ENCODE measurements at places on chromosomes 6 and 20.

DNA sequence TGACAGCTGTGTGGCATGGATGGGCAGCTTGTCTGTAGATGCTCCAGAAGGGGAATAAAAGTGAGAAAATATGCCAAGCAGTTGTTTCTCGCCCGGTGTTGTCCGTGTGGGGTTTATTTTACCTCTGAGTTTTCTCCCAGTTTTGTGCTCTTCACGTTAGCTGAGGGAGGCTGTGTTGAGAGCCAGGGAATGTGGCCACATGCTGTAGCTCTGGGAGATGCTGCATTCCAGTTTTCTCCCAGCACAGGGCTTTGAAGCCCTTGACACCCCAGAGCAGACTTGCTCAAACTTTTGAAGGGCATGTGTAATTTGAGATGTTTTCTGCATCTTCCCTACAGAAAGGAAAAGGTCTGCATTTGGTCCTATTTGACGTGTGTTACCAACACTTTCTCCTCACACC is 67.7 kb downstream of the RREB1 start:
- no peak for DNase-seq

DNA sequence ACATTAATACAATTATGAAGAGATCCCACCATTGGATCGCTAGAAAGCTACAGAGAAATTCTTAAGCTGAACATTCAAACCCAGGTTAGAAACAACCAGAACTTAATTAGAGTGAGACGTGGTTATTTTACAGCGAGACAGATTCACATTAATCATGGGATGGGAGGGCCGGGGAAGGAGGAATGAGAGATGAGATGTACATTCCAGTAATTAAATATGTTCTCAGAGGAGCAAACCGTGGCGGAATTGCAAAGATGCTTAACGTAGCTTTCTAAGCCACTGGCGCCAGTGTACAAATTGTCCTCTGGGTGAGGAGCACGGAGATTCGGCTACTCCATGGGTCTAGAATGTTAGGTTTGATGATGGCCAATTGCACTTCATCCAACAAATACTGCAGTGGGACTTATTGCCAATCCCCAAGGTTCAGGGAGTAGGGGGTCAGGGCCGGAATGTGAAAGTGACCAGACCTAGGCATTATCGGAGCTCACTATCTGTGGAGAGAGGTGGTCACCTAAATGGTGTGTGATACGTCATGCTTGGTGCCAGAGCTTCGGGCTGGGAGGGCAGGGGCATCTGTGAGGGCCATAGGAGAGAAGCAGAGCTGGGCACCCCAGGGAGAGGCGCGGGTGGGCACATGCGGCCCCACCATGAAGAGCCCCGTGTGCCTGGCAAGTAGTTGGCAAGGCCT is 114.7 kb downstream of the EDN3 start:
- no peak for DNase-seq

GRCh38 chr20:41427833-41428232 is 61.2 kb upstream of the EMILIN3 start:
- no peak for DNase-seq

- no peak for DNase-seq
Observed at GRCh38 chr6:127300411-127300810, 33.7 kb downstream of the RNF146 start.

DNA sequence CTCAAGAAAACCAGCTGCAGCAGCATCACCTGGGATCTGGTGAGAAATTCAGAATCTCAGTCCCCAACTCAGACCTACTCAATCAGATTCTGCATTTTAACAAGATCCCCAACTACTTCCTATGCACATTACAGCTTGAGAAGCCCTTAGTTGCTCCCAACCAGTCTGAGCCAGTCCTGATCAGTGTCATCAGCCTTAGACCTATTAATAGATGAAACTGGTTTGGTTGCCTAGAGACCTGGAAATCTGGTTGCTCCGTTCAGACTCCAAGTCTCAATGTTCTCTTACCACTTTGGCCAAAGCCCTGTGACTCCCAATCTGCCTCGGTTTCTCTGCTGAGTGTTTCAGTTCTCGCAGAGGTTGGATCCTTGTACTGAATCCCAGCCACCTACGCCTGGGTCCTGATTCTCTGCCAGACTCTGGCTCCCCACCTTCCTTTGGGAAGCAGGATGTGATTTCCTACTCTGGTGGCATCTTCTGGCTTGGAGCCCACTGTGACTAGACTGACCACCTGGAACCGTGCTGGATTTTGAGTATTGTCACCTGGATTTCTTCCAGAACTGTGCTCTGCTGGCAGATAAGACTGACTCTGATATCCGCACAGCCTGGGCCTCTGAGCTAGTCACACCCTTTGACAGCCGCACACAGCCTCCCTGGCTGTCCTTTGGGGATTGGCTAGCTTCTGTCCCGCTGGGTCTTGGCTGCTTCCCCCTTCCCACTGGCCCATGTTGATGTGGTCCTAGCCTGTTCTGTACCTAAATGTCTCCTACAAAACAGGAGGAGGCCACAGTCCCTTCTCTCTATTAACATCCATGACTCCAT is 20.3 kb upstream of the ATXN1 start:
- no peak for DNase-seq

DNA sequence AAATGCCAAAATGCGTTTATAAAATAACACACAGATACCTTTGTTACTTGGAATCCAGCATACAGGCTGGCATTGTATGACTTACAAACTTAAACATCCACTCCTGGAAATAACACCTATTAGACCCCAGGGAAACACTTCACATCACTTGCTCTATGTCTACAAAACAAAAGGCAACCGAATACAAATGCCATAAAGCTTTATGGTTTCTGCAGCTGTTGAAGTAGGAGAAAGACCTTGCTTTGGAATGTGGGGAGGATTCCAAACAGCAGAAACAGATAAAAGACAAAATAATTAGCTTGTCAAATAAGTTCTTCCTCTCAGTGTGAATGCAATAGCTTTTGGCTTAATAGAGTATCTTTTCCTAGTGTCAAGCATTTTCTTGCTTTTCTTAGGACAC is 9.8 kb upstream of the AMD1 start:
- DNase-seq, result no peak

DNA sequence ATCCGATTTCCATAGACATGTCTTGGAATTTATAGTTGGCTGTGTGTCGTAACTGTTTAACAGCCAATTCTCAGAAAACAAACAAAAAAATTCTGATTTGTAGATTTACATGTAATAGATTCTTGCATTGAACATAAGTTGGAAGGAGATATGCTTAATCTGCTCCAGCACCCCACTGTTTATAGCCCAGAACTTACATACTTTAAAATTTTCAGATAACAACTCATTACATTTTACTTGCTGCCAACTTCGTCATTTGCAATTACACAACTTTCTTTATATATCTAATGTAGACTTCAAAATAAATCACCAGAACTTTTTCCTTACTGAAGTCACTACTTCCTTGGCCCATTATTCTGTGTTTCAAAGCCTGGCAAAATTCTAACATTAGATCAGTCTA is 472.3 kb upstream of the EYS start:
- DNase-seq, result no peak

DNA sequence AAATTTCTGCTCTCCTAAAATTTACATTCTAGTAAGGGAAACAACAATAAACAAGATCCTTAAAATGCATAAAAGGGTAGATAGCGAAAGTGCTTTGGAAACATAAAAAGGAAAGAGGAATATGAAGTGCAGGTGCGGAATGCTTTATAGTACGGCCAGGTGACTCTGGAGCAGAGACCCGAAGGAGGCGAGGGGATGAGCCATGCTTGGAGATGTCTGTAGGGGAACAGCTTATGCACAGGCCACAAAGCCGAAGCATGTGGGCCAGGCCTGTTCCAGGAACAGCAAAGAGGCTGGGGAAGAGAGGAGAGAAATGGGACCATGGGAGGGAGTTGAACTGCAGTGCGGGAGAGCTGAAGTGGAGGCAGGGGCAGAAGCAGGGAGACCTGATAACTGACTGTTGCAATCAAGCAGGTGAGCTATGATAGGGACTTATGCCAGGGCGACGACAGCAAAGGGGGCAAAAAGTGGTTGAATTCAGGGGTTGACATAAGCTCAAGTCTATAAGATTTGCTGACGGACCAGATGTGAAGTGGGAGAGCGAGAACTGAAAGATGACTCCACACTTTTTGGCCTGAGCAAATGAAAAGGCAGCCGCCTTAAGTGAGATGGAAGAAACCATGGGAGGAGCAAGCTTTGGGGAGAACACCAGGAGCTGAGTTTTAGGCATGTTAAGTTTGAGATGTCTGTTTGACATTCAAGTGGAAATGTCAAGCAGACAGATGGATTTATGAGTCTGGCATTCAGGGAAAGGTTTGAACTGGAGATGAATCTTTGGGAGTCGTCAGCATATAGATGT is 83.1 kb downstream of the CNBD2 start:
- no peak for DNase-seq

GRCh38 chr6:12147557-12148316 is 135.6 kb downstream of the HIVEP1 start:
- DNase-seq, result no peak

DNA sequence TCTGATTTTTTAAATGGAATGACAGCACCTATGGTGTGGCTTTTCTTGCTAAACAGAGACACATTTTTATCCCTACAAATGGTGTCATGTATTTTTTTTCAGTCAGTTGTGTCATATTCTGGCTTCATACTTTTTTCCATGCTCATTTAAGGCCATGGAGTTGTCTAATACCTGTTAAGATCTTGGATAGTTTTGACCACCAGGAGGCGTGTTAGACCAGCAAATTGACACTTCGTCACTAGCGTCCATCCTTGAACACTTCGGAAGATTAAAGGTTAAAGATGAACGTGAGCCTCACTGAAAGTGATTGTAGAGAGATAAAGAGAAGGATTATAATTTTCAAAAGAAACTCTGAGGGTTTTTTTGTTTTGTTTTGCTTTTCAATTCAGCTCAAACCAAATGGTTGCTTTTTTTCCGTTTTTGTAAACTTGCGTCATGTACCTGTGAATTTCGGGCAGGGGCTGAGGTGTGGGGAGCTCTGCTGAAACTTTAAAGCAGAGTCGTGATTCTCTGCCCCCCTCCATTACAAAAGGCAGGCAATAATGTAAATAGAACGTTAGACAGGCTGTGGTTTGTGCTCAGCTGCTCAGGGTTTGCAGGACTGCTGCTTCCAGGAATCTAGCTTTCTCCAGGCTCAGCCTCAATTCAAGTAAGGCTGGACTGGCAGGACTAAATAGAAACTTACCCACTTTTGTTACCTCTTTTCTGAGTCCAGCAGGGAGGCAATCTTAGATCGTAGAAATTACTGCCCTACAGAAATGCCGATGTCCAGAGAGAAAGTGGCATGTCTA is 245.1 kb downstream of the FOXA2 start:
- no peak for DNase-seq

- DNase-seq, result no peak
Observed at GRCh38 chr20:35702051-35702823, 3.0 kb downstream of the ROMO1 start.

DNA sequence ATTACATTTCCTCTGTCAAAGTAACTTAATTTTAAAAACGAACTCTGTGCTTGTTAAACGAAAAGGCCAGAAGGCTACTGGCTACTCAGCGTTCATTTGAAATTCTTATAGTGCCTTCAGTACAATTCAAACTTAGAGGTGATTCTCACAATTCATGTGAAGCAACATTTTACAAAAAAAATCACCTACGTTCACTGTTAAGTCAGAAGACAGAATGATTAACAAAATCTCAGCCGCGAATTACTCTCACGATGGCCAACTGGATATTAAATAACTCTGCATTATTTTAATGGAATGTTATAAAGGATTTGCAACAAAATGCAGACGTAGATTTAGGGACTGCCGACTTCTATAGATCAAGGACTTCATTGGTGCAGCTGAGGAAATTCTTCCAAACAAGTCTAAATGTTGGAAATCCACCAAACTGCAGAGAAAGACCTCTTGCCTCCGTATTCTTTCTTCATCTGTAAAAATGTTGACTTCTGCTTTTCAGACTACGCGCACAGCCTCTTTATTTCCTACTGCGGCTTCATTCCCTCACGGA is 1.6 kb upstream of the QKI start:
- no peak for DNase-seq

DNA sequence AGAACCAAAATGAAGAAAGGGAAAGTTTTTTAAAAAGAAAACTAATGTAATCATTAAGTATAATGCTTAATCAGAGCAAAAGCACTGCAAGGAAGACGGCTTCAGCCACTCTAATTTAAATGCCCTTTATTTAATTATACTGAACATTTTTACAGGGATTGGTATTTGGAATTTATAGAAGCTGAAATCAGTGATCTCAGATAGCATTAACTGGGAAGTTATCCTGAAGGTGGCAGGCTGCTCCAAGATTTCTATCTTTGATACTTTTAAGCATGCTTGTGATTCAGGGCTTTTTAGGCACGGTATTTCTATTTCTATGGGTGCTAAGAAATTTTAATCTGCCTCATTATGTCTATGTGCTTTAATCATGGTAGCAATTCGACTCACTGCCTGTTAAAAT is 1.3 kb upstream of the NDUFAF4 start:
- no peak for DNase-seq

DNA sequence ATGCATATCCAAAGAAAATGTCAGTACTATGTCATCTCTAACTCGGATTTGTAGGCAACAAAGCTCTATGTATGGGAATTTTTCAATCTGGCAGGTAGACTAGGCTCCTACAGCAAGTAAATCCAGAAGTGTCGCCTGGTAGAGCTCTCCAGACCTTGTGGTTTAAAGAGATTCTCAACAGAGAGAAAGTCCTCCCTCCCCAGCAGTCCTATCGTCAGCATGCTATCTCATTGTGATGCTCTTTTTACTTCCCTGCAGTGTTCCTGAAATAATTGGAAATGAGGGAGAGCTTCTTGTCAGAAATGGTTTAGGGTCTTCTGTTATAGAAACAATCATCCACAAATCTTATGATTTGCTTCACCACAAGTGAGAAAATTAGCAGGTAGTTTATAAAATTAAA is 395.4 kb downstream of the FRK start:
- DNase-seq, result no peak

- no peak for DNase-seq
Observed at GRCh38 chr6:163195721-163196691, 218.5 kb upstream of the QKI start.

GRCh38 chr6:128600397-128600951 is 80.1 kb upstream of the PTPRK start:
- no peak for DNase-seq

GRCh38 chr6:16496210-16496609 is 257.8 kb downstream of the GMPR start:
- no peak for DNase-seq

DNA sequence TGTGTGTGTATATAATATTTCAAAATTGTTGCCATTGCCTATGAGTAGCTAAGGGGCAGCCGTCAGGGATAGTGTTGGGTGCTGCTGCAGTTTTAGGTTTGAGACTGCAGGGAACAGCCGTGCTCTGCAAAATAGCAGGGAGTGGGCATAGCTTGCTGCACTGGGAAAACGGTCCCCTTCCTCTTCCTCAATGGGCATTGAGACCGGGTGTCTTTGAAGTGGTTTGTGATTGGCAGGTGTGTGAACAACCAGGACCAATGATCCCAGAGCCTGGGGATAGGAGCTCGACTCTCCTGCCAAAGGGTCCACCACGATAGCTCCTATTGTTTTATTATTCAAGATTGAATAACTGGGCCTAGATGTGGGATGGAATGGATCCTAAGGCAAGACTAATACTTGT is 5.1 kb upstream of the EBF4 start:
- DNase-seq, result no peak

GRCh38 chr6:138235693-138236092 is 17.4 kb upstream of the PBOV1 start:
- no peak for DNase-seq

GRCh38 chr6:8389036-8389818 is 46.1 kb downstream of the SLC35B3 start:
- no peak for DNase-seq

Data from stimulated activated CD4-positive, alpha-beta T cell treated with anti-CD3 and anti-CD28 coated beads, Interleukin-2, amount 100 ng/mL, for 24 hours (primary cell).